ENCODE measurements at places on chromosomes 16 and 17.
A peak's percentile ranks its signal among the peaks of the same experiment; 100 is the strongest.

DNA sequence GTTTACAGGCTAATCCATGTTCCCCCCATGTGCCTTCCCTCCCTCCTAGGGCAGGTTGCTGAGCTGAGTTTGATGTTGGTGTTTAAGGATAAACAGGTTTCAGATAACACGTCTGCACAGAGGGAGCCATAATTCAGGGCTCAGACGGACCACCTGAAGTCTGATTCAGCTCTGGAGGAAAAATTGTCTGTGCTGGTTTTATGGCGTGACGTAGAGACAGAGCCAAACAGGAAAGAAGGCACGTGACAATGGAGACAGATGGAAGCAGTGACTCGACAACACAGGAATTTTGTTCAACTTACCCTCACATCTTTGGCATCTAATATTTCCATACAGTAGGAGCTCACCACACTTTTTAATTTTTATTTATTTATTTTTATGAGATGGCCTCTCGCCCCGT lies 10.7 kb upstream of the USP10 start:
- H3K4me1 ChIP-seq, result no peaks in the 10 kb centered on the region
- no peaks in the 10 kb centered on the region for H3K36me3 ChIP-seq
- no peak for DNase-seq
- H3K27me3 ChIP-seq, result no peaks in the 10 kb centered on the region
- H3K4me3 ChIP-seq, result no peak overlapping the region
- no peak overlapping the region for H3K27ac ChIP-seq

DNA sequence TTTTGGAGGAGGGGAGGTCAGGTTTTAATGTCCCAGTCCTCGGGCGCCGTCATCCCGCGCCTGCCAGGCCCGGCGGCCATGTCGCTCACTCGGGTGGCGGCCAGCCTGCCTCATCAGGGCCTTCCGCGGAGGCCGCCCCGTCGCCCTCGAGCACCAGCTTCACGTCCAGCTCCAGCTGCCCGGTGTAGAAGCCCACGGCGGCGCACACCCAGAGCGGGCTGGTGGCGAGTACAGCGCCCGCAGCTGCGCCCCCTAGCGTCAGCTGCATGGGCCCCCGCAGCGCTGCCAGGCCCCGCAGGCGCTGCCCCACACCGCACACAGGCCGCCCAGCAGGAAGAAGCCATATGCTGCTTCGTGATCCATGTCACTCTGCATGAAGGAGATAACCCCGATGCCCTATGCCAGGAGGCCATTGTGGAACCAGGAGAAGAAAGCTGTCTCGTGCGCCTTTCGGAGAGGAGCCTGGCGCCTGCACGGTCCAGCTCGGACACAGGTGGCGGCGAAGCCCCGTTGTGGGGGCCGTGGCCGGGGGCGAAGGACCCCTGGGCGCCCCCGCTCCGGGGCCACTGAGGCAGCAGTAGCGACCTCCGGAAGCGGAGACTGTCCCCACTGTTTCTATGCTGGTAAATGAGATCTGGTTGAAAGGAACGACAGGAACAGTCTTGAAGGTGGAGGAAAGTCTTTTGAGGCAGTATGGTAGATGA lies 9.6 kb downstream of the AP2B1 start:
- no peaks in the 10 kb centered on the region for H3K27me3 ChIP-seq
- no peak overlapping the region for H3K27ac ChIP-seq
- H3K4me3 ChIP-seq, result no peak overlapping the region
- no peak for DNase-seq
- no peaks in the 10 kb centered on the region for H3K4me1 ChIP-seq

- H3K4me3 ChIP-seq, result no peak overlapping the region
- no peaks in the 10 kb centered on the region for H3K27me3 ChIP-seq
- H3K36me3 ChIP-seq, result no peaks in the 10 kb centered on the region
- no peaks in the 10 kb centered on the region for H3K4me1 ChIP-seq
These were observed 3.1 kb upstream of the NPW start for GRCh38 chr16:2016407-2016922.

- H3K36me3 ChIP-seq, result peaks cover 17% of the 10 kb centered on the region
- peaks cover 2% of the 10 kb centered on the region for H3K4me1 ChIP-seq
- no peak overlapping the region for H3K4me3 ChIP-seq
- no peak for DNase-seq
- H3K27me3 ChIP-seq, result no peaks in the 10 kb centered on the region
These were observed 74.5 kb downstream of the SEC14L1 start for GRCh38 chr17:77215281-77215680.

DNA sequence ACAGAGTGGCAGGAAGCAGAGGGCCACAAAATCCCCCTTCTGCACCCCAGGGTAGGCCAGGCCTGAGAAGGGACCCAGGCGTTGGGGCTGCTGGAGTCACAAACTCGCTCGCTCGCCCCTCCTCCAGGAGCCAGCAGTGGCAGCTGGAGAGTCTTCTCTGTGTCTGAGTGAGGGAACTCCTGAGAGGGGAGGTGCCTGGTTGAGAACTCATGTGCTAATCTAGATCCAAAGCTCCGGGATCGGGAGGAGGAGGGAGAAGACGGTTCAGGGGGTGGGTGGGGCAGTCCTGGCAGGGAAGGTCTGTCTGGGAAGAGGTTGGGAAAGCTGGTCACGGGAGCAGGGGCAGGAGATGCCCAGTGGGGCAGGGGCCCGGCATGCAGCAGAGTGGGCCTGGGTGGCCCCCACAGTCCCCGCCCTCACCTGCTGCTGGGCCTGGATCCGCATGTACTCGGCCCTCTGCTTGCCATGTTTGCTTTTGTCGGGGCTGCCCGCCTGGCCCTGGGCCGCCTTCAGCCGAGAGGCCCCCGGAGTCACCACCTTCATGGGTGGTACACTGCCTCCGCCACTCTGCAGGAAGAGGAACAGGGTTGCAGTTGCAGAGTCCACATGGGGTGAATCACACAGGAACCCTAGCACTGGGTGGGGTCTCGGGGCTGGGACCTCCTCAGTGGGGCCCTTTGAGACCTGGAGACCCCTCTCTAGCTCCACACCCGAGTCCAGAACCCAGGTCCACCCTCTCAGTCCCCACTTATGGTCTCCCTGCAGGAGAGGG lies 62.2 kb downstream of the SRCIN1 start:
- H3K27me3 ChIP-seq, result peaks cover 5% of the 10 kb centered on the region
- H3K4me1 ChIP-seq, result no peaks in the 10 kb centered on the region
- no peak for DNase-seq
- no peaks in the 10 kb centered on the region for H3K36me3 ChIP-seq

- H3K27me3 ChIP-seq, result no peaks in the 10 kb centered on the region
- H3K36me3 ChIP-seq, result no peaks in the 10 kb centered on the region
- no peak overlapping the region for H3K27ac ChIP-seq
- H3K4me1 ChIP-seq, result peaks cover 8% of the 10 kb centered on the region
These were observed 16.2 kb downstream of the KRABD2 start for GRCh38 chr17:8360260-8360659.

DNA sequence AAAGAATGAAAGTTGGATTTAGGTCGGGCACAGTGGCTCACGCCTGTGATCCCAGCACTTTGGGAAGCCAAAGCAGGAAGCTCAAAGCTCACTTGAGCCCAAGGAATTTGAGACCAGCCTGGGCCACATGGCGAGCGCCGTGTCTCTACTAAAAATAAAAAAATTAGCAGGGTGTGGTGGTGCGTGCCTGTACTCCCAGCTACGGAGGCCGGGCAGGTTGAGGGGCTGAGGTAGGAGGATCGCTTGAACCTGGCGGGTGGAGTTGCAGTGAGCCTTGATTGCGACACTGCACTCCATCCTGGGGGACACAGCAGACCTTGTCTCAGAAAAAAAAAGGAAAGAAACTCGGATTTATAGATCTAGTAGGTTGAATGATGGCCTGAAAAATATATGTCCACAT lies 37.4 kb upstream of the RPH3AL start:
- peaks cover 13% of the 10 kb centered on the region for H3K27me3 ChIP-seq
- H3K36me3 ChIP-seq, result no peaks in the 10 kb centered on the region
- H3K4me1 ChIP-seq, result peaks cover 22% of the 10 kb centered on the region
- DNase-seq, result no peak

- H3K4me1 ChIP-seq, result no peaks in the 10 kb centered on the region
- H3K36me3 ChIP-seq, result no peaks in the 10 kb centered on the region
- H3K4me3 ChIP-seq, result no peak overlapping the region
- no peak overlapping the region for H3K27ac ChIP-seq
These were observed 144.7 kb upstream of the SOX9 start for GRCh38 chr17:71976011-71976649.

- H3K27ac ChIP-seq, result no peak overlapping the region
- no peak for DNase-seq
- no peaks in the 10 kb centered on the region for H3K27me3 ChIP-seq
- no peaks in the 10 kb centered on the region for H3K4me1 ChIP-seq
- no peaks in the 10 kb centered on the region for H3K36me3 ChIP-seq
These were observed 282.7 kb upstream of the TNRC6C start for GRCh38 chr17:77675816-77676215.

DNA sequence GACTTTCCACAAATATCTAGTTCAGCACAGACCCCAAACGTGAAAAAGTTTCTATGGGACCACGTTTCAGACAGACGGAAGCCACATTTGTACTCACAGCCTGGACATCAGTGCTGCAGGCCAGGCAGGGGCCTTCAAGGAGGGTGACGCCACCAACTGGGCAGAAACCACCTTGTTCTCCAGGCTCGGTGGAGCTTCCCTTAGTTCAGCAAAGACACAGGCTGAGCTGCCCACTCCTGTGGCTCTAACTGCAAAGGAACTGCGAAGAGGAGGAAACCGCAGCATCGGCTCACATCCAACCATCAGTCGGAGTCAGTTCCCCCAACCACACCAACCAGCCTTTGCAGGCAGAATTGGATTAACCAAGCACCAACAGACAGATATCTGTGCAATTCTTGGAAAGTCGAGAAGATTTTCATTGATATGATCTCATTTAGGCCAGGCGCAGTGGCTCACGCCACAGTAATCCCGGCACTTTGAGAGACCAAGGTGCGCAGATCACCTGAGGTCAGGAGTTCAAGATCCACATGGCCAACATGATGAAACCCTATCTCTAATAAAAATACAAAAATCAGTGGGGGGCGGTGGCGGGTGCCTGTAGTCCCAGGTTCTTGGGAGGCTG lies 73.3 kb upstream of the CNEP1R1 start:
- peak; percentile 70 for DNase-seq
- H3K27me3 ChIP-seq, result no peaks in the 10 kb centered on the region
- H3K27ac ChIP-seq, result no peak overlapping the region
- no peaks in the 10 kb centered on the region for H3K36me3 ChIP-seq

DNA sequence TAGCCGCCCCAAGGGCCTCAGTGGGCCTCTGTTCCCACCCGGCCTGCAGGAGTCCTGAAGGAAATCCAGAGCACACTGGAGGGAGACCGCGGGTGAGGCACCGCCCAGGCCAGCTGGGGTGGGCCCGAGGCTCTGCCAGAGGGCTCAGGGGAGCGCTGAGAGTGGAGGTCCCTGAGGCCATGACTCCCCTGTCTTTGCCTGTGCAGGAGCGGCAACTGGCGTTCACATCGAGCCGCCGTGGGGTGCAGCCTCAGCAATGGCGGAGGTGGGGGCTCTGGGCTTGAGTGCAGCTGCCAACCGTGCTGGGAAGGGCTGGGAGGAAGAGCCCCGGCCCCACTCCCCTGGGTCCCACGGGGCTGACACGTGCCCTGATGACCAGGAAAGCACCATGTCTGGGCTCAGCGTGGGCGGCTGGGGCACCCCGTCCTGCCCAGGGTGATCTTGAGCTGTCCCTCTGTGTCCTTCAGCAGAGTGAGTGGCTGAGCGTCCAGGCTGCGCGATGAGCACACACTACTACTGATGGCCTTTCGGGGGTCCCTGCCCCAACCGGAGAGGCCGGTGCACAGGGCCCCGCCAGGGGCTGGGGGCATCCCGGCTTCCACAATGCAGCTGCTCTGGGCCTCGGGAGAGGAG lies 13.1 kb upstream of the MYO15B start:
- no peak overlapping the region for H3K4me3 ChIP-seq
- no peaks in the 10 kb centered on the region for H3K27me3 ChIP-seq

DNA sequence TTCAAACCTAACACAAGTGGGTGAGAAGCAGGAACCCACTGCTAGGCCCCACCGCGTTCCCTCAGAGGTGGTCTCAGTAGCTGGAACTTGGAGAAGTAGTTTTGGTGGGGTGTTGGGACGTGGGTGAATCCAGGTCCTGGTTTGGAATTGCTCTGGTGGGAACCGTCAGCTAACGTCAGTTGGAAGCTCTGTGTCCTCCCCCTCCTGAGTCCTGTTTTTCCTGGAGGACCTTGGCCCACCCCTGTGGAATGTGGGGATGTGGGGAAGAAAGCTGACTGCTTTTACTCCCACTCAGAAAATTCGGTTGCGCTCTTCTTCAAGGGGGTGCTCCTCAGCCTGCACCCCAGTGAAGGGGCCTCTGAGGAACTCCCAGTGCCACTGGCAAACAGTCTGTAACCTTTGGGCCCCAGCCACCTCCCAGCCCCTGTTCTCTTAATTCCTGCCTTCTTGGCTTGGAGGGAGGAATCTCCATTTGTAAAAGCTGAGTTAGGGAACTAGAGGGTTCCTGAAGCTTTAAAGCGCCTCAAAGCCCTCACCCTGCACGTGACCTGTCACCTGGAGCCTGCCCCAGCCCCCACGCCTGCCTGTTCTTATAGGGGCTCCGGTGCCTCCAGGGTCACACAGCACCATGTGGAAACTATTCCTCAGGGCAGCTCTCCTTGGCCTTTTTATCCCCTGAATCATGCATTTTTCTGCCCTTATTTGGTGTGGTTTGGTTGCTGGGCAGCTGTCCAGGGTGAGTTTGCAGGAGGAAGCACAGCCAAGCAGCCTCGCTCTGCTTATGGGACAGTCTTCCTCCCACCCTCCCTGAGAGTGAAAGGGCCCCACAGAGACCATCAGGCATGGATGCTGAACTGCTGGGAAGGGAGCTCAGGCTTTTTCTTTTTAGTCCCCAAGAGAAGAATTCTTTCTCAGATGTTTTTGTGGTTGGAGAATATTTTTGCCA lies 16.2 kb upstream of the NAGLU start:
- H3K27ac ChIP-seq, result peak overlapping the region; percentile 78
- no peaks in the 10 kb centered on the region for H3K27me3 ChIP-seq
- H3K36me3 ChIP-seq, result peaks cover 7% of the 10 kb centered on the region
- H3K4me1 ChIP-seq, result peaks cover 70% of the 10 kb centered on the region

GRCh38 chr16:29834079-29834478 lies 13.8 kb downstream of the MVP start:
- H3K36me3 ChIP-seq, result peaks cover 59% of the 10 kb centered on the region
- DNase-seq, result no peak
- H3K27me3 ChIP-seq, result no peaks in the 10 kb centered on the region
- H3K4me1 ChIP-seq, result no peaks in the 10 kb centered on the region
- no peak overlapping the region for H3K4me3 ChIP-seq
- H3K27ac ChIP-seq, result no peak overlapping the region

DNA sequence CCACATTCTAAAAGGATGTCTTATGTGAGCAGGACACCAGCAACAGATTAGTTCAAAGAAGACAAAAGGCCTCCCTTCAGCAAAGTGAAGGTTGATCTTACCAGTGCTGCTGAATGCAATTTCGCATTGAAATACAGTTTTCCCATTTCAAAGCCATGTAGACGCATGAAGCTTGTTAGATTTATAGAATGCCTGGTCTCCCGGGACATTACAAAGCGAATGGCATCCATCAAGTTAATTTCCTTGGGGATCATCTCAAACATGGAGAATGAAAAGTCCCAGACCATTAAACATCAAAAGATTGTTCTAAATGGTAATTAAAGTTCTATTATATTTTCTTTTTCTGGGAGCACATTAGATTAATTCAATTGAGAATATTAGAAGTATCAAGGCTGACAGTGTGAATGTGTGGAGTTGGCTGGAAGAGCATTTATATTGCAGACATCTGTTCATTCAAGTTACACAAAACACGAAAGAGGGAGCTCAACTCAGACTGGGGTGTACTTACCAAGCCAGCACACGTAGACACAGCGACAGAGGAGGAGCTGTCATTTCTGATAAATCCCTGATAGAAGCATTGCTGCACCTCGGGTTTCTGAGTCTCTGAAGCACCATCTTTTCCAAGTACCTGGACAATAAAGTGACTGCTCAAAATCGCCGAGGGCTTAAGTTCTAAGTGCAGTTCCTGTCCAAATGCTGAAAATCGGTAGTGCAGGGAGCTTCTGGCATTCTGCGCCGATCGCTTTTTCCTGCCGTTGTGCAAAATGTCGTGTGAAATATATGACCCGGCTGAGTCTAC lies 3.8 kb downstream of the ADAMTS18 start:
- no peak overlapping the region for H3K4me3 ChIP-seq
- peaks cover 10% of the 10 kb centered on the region for H3K27me3 ChIP-seq
- no peak for DNase-seq
- H3K36me3 ChIP-seq, result no peaks in the 10 kb centered on the region
- H3K27ac ChIP-seq, result no peak overlapping the region
- no peaks in the 10 kb centered on the region for H3K4me1 ChIP-seq
